ENCODE measurements at places on chromosomes 6 and 20.

- no peak for DNase-seq
Observed at GRCh38 chr6:166957087-166957804, 896 bp upstream of the RNASET2 start.

DNA sequence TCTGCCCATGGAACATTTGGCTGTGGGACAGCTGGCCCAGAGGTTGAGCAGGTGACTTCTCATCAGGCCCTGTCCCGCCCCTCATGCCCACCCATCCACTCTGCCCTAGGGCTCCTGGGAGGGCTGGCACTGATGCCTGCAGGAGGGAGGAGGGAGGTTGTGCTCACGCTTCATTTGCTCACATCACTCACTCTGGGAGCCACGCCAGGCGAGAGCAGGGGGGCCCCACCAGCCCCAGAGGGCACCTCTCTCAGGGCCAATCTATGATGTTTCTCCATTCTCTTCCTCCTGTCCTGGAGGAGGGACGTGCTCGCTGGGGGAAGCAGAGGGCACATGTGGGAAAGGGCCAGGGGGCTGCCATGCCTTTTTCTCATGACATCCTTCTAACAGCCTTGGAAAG is 10.9 kb upstream of the GLP1R start:
- no peak for DNase-seq

DNA sequence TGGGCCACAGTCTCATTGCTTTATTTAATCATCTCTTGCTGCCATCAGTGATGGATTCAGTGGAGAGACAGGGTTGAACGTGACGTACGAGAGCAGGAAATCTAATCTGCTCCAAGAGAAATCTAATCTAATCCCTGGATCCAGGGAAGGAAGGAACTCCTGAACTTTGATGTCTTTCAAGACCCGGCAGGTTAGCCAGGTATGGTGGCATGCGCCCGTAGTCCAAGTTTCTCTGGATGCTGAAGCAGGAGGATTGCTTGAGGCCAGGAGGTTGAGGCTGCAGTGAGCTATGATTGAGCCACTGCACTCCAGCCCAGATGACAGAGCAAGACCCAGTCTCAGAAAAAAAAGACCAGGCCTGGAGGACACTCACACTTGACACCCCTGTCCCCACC is 11.4 kb upstream of the PGC start:
- no peak for DNase-seq

DNA sequence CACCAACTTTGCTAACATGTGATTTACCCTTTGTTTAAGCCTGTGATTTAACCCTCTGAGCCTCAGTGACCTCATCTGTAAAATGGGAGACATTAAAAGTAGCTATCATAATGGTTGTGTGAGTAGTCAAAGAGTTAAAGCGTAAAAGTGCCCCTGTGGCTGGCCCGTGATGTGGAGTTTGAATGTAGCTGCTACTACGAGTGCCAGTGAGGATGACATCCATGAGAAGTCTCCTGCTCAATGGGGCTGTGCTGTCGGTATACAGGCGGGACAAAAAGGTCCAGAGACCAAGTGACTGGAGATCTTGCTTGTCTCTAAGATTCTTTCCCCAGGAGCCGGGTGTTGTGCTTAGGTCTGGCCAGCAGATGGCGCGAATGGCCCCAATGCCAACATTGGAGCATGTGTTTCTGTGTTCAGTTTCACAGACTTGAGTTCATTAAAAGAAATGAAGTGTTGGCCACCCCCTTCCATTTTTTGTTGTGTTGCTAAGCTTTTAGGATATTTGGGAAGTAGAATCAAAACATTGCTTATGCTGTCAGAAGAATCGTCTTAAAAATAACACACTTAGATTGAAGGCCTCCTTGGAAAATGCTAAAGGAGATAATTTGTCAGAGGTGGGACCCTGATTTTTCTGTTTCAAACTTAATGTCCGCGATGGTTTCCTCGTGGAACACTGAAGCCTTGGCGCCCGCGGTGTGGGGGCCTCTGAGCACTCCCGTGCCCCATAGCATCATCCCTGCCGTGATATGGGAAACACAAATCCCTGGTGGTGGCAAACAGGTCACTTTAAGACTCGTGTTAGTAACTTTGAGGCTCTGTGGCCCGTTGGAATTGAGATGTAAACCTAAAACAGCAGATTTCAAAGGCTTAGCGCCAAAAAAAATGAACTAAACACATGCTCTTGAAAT is 9.3 kb upstream of the RBM38 start:
- DNase-seq = no peak

DNA sequence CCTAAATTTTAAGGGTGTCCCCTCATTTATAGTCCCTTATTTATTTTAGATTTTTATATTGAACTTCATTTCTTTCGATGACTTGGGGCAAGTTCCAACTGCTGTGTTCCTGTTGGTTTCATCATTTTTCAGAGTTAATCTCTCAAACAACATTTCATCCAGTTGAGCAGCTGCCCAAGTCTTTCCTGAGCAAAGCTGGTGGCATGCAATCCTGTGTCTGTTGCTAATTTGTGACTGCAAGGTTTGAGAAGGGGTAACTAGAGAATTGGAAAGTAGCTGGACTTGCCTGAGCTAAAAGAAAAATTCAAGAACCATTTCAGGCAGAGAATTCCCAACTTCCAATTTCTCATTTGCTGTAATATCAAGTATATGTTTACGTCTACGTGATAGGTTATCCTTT is 881.5 kb upstream of the SLC35B3 start:
- no peak for DNase-seq

GRCh38 chr6:34872332-34872731 is 15.5 kb downstream of the TAF11 start:
- no peak for DNase-seq

DNA sequence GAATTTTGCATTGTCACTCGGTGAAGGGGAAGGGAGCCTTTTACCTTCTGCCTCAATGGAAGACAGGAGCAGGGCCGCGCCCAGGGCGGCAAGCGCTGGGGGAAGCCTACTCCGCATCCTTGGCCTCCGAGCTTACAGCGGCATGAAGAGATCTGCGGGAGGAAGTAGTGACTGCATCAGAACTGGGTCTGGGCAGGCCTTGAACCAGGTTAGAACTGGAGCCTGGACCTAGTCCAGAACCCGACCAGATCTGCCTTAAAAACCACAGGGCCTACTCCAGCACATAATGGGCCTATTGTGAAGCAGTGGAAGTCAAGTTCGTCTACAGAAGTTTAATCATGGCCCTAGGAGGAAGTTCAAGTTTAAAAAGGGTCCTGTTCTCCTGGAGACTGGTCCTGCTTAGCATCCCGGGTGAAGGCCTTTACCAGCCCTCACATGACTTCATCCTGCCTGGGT is 3.1 kb downstream of the COL12A1 start:
- no peak for DNase-seq

DNA sequence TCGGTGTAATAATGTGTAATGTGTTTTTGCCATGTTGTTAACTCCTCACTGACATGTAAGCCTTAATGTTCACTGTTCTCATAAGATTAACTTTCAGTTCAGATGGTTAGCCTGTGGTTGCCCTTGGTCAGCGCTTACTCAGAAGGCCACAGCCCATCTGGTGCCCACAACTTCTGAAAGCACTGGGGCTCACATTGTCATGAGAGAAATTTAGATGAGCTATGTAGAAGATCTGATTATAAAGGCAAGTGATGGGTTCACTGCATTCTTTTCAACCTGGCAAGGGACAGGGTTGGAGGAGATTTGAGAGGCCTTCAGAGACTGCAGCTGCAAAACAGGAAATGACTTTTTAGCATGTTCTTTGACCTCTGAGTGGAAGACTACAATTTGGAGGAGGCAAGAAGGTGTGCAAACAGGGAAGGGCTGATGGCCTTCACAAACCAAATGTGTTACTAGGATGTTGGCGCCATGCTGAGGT is 242.3 kb upstream of the SUPT3H start:
- DNase-seq = no peak

DNA sequence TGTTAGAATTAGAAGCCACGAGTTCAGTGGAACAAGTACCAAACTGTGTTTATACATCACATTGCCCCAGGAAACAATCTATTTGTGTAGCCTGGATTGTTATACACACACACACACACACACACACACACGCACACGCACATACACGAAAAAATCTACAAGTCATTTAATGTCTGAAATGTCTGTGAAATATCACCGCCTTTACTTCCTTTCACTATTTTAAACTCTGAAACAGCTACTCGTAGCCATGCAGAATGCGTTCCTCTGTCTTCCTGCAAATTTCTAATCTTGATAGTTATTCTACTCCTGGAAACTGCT is 84.4 kb upstream of the SCAF8 start:
- DNase-seq = no peak

DNA sequence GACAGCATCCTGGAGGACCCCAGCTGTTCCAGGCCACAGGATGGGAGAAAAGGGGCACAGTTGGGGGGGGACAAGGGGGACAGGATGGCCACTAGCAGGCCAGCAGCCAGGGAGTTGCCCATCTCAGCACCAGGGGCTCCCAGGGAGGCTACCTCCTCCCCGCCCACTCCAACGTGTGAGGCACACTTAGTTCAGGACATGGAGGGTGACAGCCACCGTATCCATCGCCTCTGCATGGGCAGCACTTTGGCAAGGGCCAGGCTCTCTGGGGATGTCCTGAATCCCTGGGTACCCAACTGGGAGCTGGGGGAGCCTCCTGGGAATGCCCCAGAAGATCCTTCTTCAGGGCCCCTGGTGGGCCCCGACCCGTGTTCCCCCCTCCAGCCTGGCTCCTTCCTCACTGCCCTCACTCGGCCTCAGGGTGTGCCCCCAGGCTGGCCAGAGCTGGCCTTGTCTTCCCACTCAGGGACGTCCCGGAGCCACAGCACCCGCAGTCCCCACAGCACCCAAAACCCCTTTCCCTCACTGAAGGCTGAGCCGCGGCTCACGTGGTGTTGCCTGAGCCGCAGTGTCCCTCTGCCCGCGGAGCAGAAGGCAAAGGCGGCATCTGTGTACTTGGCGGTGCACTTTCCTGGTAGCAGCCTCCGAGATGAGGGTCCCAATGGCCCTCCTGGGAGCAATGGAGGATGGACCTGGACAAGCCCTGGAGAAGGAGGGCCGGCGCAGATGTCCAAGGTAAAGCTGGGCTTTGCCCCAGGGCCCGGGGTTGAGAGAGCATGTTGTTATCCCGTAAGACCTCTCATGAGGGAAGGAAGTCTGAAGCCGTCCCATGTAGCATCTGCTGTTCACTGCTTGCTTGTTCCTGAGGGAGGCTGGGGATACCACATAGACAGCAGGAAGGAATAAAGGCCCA is 30.7 kb downstream of the ZNF831 start:
- DNase-seq = no peak

DNA sequence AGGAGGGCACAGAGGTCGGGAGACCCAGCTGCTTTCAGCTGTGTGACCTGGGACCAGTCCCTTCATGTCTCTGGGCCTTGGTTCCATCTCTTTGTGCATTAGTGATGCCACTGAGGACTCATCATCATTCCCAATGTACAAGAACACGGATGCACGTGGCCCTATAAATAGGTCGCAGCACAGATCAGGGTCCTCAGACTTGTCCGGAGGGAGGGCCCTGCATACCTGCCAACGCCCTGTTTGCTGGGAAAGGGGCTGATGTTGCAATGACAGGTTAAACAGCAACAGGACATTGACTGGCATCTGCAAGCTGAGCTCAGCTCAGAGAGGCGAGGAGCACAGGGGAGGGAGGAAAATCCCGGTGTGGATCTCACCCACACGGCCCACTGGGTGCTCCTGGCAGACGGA is 21.8 kb downstream of the TGM2 start:
- DNase-seq = no peak

GRCh38 chr20:53847837-53848170 is 222.6 kb downstream of the BCAS1 start:
- no peak for DNase-seq

DNA sequence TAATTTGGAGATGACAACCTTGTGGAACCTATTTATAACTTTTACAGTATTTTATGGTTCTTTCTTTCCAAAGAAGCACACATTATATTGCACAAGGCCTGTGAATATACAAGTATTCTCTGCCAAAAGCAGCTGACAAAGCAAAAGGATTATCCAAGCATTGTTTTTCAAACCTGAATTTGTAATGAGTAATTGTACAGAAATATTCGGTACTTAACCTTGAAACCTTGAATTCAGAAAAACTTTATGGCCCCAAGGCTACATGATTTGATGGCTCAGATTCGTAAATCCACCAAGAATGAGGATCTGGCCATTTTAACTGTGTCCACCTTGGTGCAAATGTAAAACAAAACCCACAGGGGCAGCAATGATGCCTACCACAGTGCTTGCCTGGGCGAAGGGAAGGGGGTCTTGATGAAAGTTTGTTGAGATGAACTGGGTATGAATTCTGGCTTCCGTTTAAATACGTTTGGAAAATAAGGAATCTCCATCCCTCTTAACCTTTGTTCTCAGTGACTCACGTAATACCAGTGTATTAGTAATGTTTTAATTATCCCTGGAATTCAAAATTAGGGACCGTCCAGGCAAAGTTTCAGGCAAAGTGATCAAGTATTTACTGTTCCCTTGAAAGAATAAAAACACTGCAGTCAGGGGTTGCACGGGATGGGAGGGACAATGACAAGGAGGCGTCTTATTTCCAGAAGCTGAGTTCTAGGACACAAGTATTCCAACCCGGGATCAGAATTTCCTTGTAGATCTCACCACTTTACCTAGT is 2.7 kb upstream of the RBM24 start:
- no peak for DNase-seq

- DNase-seq = no peak
Observed at GRCh38 chr6:1267057-1267732, 44.7 kb upstream of the FOXQ1 start.

GRCh38 chr6:43077981-43078511 is 1.9 kb downstream of the PTK7 start:
- DNase-seq = peak; percentile 60

- DNase-seq = no peak
Observed at GRCh38 chr20:21004386-21005076, 101.6 kb downstream of the LINC00237 start.

GRCh38 chr6:3422435-3423070 is 34.3 kb downstream of the SLC22A23 start:
- no peak for DNase-seq

DNA sequence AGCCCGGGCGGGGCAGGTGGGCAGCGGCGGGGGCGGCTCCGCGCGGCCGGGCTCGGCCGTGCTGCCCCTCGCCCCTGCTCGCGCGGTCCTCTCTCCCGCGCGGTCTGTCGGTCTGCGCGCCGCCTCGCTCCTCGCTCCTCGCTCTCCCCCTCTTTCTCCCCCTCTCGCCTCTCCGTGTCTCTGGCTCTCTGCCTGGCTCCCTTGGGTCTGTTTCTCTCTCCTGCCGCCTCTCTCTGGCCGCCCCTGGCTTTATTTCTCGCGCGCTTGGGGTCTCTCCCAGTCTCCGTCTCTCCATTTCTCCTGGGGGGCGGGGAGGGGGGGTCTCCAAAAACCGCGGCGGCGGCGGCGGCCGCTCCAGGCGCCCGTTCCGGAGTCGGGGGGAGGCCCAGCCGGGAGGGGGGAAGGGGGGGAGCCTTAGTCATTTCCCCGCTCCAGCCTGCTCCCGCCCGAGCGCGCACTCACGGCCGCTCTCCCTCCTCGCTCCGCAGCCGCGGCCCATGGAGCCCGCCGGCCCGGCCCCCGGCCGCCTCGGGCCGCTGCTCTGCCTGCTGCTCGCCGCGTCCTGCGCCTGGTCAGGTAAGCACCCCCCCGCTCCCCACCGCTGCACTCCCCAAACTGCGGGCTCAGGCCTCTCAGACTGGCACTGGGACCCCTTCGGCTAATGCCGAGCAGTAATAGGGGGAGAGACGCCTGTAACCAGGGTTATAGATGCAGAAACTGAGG is at the start of gene SIRPA:
SIRPA (plus strand) TSS at position 457 of the 723 bp plus-strand sequence; CDS start at position 498, 41 bp downstream.
- peak; percentile 76 for DNase-seq

- DNase-seq = no peak
Observed at GRCh38 chr20:23023621-23024177, 11.4 kb upstream of the SSTR4 start.

- DNase-seq = no peak
Observed at GRCh38 chr6:134974370-134974769, 24.5 kb upstream of the ALDH8A1 start.

- no peak for DNase-seq
Observed at GRCh38 chr20:47999166-47999565, 213.9 kb upstream of the SULF2 start.

- DNase-seq = no peak
Observed at GRCh38 chr6:129619579-129620233, 90.3 kb downstream of the ARHGAP18 start.
